ENCODE measurements at places on chromosomes 11 and 22. TPM values are rescaled to one million over a fixed set of nuclear protein-coding genes. Genes with fewer than 3 reads are reported as not detected.

- DNase-seq, result no peak
Measured at GRCh38 chr11:10617551-10617950, 49.1 kb upstream of the LYVE1 start.

GRCh38 chr11:29343465-29344333 is 673.1 kb downstream of the KCNA4 start:
- peak; percentile 60 for DNase-seq

DNA sequence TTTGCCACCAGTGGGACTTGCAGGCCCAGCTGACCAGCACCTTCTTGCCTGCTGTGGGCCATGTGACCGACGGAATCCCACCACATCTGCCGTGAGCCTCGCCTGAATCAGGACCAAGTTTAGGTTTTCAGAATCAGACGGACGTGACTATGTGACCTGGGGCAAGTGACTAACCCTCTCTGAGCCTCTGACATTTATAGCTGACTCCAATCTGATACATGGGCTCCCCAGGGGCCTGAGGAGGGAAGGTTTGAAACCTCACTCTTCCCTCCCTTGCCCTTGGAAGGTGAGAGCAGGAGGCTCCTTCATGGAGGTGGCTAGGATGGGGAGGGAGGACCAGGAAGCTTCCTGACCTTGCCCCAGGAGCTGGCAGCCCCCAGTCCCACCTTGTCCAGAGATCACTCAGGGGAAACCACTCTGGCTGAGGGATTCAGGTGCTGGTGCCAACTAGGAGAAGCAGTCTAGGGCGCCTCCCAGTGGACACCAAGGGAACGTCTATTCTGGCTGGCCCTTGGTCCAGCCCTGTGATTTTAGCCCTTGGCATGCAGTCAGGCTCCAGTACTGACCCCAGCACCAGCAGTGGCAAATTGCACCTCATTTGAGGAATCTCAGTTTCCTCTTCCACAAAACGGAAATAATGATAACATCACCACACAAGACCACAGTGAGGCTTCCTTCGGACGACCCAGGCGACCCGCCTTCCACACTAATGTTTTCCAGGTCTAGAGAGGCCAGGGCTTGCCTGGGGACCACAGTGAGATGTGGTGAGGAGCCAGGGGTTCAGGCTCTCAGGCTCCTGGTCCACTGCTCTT is 47.2 kb upstream of the SYT7 start:
- DNase-seq, result peak; percentile 66

- DNase-seq, result no peak
Measured at GRCh38 chr11:7596975-7597391, 76.3 kb downstream of the CYB5R2 start.

Gene LINC01488
- total RNA-seq, result not detected

- DNase-seq, result no peak
Measured at GRCh38 chr11:47466201-47466600, 17.3 kb upstream of the RAPSN start.

GRCh38 chr11:75576499-75576918 is 14.5 kb downstream of the SERPINH1 start:
- no peak for DNase-seq

Gene MB
- not detected for total RNA-seq

Gene FGF3
- not detected for total RNA-seq

Gene EFCAB6
- 1.7 TPM for total RNA-seq

DNA sequence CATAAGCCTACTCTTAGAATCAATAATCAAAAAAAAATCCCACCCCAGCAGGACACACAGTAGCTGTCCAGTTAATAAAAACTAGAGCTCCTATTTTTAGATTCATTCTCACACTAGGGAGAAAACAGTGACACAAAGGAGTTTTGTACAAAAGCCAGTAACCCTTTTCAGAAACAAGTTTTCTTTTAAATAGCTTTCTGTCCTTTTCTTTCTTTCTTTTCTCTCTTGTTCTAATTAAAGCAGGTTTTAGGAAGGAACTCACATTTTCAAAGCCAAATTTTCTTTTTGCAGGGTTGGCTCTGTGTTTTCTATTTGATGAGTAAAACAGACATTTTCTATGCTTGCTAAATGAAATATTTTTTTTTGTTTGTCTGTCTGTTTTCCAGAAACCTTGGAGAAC is 1390.7 kb downstream of the FAM181B start:
- DNase-seq, result no peak

DNA sequence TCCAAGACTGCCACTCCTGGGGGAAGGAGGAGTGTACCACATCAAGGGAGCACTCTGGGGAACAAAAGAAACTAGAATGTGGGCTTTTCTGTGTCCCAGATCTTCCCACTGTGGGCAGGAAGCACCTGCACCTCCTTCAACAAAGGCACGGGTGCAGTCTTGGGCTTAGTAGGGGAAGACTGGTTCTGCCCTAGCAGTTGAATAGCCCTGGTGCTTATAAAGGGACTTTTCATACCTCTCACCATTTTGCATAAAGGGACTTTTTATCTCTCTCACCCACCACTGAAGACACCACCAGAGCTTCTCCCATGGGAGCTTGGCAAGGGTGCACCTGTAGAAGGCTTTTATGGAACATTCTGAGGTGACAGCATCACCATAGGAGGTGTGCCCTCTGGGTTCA is 65.8 kb upstream of the MS4A8 start:
- no peak for DNase-seq

DNA sequence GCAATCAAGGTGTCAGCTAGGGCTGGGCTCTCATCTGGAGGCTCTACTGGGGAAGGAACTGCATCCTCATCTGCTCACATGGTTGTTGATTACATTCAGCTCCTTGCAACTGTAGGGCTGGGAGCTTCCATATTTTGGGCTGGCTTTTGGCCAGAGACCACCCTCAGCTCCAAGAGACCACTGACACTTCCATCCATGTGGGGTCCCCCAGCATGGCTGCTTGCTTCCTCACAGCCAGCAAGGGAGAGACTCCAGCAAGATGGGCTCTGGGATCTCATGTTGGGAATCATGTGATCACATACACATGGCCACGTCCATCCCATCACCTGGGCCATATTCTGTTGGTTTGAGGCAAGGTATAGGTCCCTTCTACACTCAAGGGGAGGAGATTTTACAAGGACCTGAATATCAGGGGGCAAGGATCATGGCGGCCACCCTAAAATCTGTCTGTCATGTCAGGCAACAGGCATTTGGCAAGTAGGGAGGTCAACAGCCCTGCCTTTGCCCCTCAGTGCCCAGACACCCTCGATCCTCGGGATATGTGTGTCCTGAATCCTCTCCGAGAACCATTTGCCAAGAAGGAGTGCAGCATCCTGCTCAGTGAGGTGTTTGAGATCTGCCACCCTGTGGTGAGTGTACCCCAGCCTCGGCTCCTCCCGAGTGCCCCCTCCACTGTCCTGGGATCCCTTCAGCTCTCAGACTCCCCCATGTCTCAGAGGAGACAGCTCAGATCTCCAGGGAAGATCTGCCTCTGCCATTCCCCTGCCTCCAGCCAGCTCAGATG is 48.7 kb downstream of the OTOG start:
- DNase-seq, result no peak

DNA sequence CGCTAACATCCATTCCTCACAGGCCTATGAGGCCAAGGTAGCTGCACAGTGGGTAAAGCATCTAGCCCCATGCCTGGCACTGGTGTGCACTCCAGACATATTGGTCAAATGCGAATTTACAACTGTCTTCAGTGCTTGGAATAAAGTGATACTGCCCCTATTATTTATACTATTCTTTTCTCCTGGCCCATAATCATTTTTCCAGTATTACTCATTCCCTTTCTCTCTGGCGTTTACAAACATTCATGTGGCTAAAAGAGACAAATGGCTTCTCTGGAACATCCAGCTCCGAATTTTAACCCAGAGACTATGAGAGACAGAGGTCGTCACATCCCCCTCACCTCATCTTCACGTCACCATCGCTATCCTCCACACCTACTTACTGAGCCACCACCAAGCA is 87.2 kb upstream of the PITPNB start:
- peak; percentile 25 for DNase-seq

DNA sequence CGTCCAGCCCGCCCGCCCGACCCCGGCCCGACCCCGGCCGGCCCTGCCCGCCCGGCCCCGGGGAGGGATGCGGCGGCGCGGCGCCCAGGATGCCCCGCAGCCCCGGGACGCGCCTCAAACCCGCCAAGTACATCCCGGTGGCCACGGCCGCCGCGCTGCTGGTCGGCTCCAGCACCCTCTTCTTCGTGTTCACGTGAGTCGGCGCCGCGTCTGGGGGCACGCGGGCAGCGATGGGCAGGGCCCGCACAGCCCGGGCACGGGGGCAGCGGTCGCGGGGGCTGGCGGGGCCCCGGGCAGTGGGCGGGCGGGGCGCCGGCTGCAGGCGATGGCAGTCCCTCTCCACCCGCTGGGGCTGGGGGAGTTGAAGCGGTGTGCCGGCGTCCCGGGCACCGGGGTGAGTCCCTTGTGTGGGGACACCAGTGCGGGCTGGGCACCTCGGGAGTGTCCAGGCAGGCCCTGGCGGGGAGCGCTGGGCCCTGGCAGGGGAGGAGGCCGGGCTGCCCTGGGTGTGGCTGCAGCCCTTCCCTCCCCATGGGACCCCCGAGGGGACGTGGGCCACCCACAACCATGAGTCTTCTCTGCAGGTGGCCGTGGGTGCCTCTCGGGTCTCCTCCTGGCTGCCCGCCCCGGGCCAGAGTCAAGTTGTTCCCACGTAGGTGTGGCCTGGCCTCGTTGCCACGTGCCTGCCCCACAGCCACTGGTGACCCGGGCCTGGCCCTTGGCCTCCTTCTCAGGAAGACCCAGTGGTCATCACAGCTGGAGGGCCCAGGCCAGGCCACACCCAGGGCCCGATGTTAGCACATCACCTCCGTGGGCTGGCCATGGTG is 468 bp downstream of the ZDHHC8 start:
- DNase-seq, result peak; percentile 26

- no peak for DNase-seq
Measured at GRCh38 chr11:44516688-44517507, 48.6 kb upstream of the CD82 start.

- DNase-seq, result no peak
Measured at GRCh38 chr11:69480547-69481392, 693 bp upstream of the LINC01488 start.

- DNase-seq, result peak; percentile 71
Measured at GRCh38 chr11:94650756-94651155, 83.6 kb downstream of the PIWIL4 start.

- DNase-seq, result no peak
Measured at GRCh38 chr11:114174712-114175495, 115.4 kb downstream of the ZBTB16 start.

DNA sequence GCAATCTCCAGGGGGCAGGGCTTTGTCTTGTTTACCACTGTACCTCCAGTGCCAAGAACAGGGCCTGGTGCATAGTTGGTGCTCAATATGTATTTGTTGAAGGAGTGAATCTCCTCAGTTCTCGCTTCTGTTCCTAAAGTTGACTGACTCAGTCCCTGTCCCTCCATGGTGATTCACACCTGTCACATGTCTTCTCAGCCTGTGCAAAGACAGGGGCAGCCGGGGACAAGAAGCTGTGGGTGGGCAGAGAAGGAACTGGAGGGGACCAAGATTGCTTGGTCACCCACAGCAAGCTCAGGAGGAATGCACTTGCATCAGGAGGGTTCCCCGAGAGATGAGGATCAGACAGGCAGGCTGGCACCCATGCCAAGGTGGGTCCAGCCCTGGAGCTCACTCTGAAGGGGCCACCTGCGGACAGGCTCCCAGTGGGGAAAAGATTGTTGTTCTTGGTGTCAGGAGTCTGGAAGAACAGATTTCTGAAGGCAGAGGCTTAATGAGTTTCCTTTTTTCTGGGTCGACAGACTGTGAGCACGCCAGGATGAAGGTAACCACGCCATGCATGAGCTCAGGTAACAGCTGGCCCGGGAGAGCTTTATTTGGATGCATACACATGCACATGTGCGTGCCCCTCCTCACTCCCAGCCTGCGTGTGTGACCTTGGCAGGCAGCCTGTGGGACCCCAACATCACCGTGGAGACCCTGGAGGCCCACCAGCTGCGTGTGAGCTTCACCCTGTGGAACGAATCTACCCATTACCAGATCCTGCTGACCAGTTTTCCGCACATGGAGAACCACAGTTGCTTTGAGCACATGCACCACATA is 16.9 kb downstream of the IL17RA start:
- no peak for DNase-seq

GRCh38 chr22:49712195-49712791 is 115.4 kb downstream of the BRD1 start:
- DNase-seq, result no peak

GRCh38 chr11:11532574-11532973 is 89.2 kb downstream of the GALNT18 start:
- peak; percentile 52 for DNase-seq

Gene OR8G5
- not detected for total RNA-seq

DNA sequence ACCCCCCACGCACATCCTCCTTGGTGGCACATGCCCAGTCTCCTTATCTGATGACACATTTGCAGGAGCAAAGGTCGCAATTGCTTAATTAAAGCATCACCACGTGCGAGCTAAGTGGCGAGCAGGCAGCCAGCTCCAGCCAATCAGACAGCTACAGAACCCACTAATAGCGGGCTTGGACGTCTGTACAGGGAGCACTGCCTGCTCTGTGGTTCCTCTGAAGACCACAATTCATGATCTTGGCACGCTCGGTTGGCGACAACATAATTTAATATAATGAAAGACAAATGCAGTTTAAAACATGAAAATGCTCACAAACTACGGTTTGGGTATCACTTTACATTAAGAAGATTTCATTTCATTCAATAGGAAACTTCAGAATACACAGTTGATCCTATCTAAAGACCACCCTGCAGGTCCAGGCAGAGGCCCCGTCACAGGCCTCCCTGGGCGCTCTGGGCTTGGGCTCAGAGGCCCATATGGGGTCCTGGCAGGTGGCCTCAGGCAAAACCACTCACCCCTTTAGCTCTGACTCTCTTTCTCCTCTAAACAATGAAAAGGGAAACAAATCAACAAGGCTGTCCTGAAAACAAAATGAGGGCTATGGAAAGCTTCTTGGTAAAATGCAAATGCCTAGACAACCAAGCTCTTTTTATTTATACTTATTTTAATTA is 10.4 kb downstream of the PACSIN2 start:
- DNase-seq, result no peak

DNA sequence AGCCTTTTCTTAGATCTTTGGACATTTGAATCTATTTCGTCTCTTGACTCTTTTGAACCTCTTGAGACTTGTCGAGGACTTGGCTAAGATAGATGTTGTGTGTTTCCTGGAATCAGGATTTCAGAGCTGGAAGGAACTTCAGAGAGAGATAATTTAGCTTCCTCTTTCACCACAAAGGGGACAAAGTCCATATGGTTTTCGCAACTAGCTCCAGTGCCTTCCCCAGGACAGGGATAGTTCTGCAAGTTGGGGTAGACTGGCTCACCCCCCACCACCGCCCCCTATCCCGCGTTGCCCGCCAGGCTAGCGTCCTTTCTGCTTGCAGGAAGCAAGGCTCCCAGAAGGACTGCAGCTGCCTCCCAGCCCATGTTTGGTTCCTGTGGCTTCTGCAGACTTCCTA is 75.7 kb upstream of the MYO18B start:
- DNase-seq, result no peak

- DNase-seq, result peak; percentile 57
Measured at GRCh38 chr11:96748639-96749370, 359.0 kb downstream of the JRKL start.

Gene OR11H1
- total RNA-seq, result not detected

Gene GGTLC2
- not detected for total RNA-seq

Gene C2CD3
- 20.2 TPM for total RNA-seq

DNA sequence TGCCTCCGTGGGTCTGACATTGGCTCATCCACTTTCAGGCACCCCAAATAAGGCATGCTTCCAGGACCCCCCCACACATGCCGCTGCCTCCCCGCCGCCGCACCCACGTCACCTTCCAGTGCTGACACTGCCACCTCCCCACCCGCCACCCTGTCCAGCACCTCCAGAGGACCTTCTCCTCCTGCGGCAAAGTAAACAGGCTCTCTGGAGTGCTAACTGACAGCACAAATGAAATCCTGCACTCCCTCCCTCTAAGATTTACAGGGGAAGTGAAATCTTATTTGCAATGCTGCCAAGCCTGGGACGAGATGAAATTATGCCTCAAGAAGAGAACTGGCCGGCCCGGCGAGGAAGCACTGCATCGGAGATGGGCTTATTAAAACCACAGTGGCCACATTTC is 35.3 kb downstream of the MACROD1 start:
- no peak for DNase-seq

Data from LHCN-M2 (cell line).